ENCODE measurements at places on chromosomes 1 and 21.

DNA sequence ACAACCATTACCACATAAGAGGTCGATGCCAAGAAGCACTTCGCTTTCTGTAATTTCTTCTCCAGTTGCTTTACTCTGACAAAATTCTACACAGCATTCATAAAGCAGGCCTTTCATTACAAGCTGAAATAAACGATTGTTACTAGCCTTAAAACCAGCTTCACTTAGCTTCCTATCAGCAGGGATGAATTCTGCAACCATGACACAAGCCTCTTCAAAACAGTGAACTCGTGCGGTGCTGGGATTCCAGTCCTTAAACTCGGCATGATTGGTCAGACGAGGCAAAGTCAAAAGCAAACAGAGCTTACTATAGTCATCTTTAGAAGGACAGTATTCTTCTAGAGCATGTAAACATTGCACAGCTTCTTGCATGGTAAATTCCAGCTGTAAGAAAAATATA, 30.6 kb downstream of the WDR47 start:
- no peak for DNase-seq

DNA sequence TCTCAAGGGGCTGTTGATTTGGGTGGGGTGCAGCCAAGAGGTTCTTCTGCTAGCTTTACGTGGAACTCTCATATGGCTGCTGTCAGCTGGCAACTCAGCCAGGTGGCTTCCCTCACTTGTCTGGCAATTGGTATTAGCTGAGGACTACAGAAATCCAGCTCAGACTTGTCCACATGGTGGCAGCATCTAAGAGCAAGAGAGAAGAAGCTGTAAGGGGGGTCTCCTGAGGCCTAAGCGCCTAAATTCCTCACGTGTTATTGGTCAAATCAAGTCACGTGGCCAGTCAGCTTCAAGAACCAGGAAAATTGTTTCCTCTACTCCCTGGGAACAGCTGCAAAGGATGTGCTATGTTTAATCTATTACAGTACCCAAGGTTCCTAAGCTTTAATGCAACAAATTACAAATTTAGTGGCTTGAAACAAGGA, 4.2 kb upstream of the DYRK3 start:
- DNase-seq: no peak

DNA sequence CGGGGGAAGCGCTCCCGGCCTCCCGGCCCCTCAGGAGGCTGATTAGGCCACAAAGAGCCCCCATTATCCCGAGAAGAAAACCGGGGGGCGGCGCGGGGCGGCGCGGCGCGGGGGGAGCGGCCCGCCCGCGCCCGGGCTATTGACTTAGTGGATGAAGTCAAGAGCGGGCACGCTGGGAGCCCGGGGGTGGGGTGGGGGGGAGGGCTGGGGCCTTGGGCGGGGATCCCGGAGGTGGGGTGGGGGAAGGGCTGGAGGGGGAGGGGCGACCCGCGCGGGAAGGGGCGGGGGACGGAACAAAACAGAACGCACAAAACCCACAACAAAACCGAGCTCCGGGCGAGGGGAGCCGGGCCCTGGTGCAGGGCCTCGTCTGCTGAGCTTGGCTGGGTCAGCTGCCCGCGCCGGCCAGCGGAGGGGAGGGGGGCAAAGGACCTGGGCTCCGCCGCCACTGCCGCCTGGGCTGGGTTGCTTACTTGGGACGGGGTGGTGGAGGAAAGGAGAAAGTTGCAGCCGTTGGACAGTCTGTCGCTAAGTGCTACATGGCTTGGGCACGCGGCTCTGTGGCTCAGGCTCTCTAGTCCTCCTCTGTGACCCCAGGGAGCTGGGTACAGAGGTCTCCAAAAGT, 16.3 kb downstream of the PAX7 start:
- no peak for DNase-seq

DNA sequence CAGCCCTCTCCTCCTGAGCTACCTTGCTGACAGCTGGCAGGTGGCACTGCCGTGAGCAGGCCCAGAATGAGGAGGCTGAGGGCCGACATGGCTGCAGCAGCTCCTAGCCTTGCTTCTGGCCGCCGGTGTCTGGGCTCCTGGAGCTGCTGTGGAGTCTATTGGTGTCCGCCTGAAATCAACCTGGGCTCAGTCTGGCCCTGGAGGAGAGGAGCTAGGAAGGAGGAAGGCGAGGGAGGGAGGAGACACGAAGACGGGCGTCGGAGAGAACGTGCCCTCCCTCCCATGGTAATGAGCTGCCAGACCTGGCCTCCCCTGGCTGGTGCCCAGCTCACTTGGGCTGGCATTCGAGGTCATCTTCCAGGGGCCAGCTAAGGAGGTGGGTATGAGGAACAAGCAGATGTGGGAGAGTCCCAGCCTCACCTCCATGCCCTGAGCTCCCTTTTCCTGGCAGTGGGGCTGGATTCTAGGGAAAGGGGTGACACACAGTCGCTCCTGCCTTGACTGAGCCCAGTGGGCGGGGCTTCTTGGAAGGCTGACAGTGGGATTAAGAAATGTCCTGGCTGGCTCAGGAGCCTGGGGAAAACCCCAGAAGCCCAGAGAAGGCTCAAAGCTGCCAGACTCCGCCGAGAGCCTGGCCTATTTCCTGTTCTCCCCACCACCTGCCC, at the start of gene PDZK1IP1:
Gene PDZK1IP1, minus strand, starts transcription at position 193 of the 665 bp plus-strand sequence. Its CDS starts 104 bp downstream, at position 89.
- no peak for DNase-seq

DNA sequence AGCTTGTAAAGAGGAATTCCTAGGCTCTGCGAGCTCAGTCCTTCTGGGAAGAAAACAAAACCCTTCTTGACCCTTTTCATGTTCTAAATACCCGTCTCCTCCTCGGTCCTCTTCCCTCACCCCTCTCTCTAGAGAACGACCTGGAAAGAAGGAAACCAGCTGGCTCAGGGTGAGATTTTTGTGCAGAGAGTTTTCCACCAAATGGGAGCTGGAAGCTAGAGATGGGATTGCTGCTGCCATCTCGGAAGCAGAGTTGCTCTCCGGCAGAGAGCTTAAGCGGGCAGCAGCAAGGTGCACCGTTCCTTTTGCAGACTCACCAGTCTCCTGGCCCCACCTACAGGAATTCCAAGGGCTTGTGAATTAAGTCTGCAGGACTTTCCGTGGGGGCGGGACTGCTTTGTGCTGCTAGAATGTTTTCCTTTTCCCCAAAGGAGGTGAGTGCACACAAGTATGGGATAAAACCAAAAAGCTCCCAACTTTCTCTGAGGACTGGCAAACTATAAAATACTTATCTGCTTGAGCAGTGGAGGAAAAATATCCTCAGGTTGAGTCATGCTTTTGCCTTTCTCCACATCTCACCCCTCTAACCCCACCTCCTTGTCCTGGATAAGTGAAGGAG, 29.1 kb upstream of the KIAA0040 start:
- DNase-seq: no peak

GRCh38 chr1:1205769-1206375, 520 bp downstream of the TNFRSF18 start:
- DNase-seq: no peak

DNA sequence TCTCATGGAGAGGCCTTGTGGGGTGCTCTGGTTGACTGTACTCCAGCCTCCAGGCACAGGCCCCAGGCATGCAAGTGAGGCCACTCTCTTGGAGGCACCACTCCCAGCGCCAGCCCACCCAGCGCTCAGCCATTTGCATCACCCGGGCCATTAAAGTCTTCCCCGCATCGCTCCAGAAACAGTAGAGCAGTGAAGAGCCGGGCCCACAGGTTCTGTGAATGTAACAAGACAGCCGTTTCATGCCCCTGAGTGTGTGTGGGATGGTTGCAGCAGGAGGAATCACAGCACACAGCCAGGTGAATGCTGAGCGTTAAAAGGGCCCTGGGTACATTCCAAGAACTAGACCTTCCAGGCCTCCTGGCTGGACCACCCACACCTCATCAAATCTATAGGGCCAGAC, 19.0 kb upstream of the CD2 start:
- DNase-seq: no peak

DNA sequence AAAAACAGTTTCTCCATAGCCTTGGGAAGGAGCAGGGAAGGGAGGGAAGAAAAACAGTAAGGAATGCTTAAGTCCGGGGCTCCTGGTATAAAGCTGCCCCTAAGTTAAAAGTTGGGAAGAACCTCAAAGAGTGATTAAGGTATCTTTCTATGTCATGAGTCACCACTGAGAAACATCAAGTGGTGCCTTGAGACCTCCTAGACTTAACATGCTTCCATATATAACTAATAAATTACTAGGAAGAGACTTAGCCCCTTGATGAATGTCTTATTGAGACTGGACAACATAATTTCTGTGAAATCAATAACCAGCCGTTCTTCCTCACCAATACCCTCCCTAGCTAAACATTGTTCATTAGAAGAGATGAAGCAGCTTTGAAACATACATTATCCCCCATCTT, 121.8 kb upstream of the SLC44A3 start:
- no peak for DNase-seq
